ENCODE measurements at places on chromosomes 6 and 20.

DNA sequence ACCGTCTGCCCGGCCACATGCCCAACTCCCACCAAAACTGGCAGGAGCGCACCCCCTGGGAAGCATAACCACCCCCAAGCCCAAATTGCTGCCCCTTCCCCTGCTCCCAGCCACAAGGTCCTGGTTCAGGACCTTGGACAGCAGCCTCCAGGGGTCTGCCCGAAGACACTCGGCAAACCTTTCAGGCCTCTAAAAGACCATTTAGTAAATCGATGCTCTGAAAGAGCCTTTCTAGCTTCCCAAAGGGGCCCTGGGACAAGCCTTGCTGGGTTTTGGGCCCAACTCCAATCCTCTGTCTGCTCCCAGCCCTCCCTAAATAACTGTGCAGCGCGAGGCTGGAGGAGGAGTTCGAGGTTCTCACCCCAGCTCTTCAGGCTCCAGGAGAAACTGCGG is 30.5 kb downstream of the GRM4 start:
- no peak for DNase-seq

DNA sequence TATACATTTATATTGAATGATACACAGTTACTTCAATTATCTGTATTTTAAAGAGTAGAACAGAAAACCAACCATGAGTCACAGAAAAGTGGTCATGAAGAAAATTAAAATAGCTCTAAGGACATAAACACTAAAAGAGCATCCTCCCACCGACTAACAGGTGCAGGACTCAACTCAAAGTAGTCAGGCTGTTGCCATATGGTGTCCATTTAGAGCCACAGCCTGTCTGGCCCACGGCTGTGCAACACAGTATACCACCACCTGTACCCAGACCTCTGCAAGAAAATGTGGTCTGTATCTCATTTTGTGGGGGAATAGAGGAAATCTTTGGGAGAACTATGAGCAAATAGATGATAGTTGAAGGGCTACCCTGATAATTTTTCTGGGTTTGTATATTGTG is 449.8 kb upstream of the RNF217 start:
- no peak for DNase-seq

- DNase-seq: no peak
Measured at GRCh38 chr6:73637404-73637803, 16.4 kb downstream of the SLC17A5 start.

- DNase-seq: no peak
Measured at GRCh38 chr20:45781391-45781931, 10.2 kb downstream of the WFDC3 start.

DNA sequence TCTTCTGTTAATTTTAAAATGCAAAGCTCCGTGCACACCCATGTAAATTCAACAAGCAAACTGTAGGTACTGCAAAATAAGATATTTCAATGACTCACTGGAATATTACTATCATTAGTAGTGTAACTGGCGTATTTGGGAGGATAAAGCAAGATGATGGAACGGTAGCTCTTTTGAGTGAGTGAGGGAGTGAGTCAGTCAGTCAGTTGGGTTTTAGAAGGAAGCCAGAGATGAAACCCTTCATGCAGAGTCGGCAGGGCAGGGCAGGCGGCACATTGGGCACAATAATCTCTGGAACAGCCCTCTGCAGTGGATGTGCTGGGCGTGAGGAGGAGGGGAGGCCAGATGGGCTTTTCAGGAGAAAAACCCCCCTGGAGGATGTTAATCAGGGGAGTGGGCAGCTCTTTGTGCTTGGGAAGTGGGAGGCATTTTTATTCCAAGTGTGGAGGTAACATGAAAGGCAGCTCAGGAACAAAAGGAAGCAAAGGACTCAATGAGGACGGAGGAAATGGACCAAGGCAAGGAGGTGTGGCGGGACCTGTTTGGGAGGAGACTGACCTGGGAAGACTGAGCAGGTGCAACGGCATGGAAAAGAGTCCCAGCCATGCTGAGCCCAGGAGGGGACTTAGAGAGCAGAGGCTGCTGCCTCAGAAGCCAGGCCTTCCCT is 171.2 kb downstream of the ZDHHC14 start:
- no peak for DNase-seq

- DNase-seq: no peak
Measured at GRCh38 chr6:170151804-170152123, 139.1 kb downstream of the DLL1 start.

DNA sequence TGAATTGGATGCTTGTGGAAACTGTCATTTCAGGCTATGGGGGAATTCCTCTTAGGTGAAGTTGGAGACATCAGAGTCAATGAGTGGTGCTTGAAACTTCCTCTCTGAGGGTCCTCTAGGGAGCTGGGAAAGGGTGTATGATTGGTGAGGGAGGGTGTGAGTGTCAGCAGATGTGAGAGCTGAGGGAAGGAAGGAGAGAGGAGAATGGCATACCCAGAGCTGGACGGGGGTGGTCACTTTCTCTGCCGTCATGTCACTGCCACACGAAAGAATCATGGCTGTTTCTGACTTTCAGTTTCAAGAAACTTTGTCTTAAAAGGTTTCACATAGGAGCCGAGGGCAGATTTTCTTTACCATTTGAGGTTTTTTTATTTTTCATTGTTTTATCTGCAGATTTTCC is 50.3 kb downstream of the DEK start:
- no peak for DNase-seq

- DNase-seq: no peak
Measured at GRCh38 chr20:59807909-59808728, 125.3 kb downstream of the SYCP2 start.

DNA sequence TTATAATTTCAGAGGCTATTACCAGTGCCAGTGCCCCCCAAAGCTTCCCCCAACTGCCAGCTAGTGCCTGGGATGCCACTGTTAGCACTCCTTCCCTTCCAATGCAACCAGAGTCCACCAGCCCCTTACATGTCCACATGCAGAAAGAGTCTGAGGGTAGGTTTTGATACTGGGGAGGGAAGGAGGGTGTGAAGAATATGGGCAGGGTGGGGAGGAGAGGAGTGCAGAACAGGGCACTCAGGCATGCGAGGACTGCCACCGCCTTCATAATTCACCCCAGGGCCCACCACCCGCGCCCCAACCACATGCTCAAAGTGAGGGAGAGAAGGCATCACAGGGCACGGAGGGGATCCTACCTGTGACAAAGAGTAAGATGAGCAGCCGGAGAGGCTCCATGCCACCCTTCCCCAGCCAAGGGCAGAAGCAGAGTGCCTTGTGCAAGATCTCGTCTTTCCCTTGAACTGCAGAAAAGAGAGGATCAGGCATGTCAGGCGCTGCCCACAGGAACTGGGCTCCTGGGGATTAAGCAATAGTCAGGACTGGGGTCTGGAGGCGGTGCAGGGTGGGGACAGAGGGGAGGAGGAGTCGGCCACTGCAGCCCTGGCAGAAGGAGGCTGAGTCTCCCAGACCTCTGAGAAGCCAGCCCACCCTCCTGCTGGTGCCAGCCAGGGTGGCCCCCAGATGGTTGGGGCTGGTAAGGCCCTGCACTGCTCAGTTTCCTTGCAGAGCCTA is at the start of gene TREM2:
TSS of gene TREM2 (minus strand) at position 430 of the 732 bp plus-strand sequence. CDS start at position 396, 34 bp downstream.
- no peak for DNase-seq

DNA sequence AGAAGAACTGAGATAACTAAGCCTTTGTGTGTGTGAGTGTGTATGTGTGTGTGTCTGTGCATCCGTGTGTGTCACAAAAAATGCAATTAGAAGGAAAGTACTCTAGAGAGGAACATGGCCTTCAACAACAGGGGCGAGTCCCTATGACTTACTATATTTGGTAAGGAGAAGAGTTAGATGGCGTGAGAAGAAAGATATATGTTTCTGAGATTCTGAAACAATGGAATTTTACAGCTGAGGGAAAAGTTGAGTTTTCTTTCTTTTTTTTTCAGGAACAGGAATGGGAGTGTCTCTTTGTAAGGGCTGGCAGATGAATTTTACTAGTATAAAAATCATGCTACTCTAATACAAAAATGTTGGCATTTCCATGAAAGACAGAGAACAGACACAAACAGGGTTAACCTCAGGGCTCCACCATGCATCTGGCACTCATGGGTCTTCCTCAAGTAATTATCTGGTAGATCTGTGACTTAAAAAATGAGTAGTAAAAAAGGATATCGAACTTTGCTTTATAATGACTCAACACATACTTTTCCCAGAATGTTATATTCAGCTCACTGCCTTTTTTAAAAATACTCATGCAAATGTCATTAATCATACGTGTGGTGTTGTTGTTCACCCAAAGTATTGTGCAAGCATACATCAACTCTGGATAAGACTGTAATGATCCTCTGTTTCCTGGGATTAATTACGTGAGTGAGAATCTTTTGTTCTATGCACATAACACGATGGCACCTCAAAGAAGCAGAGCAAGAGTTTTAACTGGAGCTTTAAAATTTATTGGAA is 12.8 kb upstream of the SASH1 start:
- DNase-seq: no peak

- no peak for DNase-seq
Measured at GRCh38 chr20:64161356-64162238, 2.7 kb upstream of the MYT1 start.

DNA sequence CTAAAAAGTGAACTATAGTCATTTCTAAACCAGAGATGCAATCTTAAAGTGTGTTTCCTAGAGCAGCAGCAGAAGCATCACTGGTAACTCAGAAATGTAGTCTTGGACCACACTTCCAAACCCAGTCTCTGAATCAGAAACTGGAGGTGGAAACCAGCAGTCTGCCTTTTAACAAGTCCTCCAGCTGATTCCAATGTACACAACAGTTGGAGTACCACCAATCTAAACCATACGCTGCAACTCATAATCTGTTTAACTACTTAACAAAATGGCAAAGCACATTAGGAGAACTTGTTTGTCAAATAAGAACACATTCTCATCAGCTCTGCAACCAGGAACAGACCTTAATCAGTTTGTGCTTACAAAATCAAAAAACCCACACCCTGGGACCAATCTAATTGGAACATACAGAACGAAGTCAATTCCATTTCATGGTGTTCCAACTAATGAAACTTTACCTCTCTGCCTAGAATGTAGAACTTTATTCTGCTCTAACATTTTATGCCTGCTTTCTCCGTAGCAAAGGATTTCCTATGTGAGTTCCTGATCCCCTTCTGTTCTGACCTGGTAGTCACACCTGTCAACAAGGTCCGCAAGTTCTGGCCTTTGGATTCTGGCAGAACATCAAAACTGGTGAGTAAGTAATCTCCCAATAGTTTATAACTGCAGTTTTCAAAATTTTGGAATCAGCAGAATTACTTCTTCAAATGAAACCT is 390.4 kb downstream of the HTR1B start:
- DNase-seq: no peak

- DNase-seq: no peak
Measured at GRCh38 chr6:3607599-3607998, 143.9 kb downstream of the PXDC1 start.

All from effector memory CD4-positive, alpha-beta T cell (primary cell).